ENCODE measurements at places on chromosomes 2 and 18.

DNA sequence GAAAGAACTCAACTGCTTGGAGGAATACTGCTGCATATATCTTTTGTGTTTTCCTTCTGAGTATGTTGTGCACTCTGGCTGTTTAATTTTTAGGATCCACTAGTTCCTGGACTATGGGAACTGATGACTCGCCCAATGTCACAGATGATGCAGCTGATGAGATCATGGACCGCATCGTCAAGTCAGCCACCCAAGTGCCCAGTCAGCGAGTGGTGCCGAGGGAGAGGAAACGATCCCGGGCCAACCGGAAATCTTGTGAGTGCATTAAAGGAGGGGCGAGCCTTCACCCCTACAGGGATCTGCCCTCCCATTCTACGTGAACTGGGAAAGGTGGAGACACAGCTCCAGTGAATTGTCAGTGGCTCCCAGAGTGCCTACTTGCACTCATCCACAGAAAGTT lies 59.6 kb downstream of the TPGS2 start:
- DNase-seq: peak; percentile 67

DNA sequence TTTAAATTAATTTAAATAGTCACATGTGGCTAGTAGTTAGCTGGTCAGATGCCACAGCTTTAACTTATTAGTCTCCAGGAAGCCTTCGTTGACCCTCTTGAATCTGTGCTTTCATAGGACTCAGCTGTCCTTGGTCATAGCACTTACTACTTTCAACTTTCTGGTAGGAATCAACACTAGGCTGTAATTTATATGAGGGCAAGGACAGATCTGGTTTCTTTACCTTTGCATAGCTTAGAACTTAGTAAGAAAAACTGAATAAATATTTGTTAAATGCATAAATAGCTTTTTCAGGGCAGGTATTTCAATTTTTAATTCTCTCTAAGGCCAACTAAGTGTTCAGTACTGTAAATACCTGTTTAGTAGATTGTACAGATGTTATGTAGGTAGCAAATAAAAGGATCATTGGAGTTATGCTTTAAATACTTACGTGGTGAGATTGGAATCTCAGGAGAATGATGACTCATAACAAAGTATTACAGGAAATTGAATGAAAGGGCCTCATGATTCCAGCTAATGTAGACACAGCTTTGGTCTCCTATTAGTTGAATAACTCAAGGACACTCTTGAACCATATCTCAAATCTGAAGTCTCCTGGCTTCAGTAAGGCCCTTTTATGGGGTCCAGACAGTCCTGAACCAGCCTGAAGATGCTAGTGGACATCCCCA lies 2.6 kb downstream of the CLIP4 start:
- DNase-seq: peak; percentile 76

DNA sequence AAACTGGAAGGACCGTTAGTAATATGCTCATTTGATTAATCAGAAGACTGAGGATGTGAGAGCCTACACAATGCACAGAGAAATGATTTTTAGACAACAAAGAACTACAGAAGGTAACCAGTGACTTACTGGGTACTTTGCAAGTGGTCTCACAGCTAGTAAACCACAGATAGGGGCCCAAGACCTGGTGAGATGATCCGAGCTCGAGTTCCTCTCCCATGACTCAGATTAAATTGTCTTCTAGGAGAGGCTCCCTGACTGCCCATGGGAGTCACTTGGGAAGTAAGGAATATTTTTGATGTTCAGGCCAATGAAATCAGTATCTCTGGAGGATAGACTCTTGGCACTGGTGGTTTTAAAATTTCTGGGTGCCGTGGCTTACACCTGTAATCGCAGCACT lies 220.2 kb downstream of the CLIP4 start:
- no peak for DNase-seq

GRCh38 chr18:23204589-23205235 lies 69.4 kb downstream of the CABLES1 start:
- no peak for DNase-seq

DNA sequence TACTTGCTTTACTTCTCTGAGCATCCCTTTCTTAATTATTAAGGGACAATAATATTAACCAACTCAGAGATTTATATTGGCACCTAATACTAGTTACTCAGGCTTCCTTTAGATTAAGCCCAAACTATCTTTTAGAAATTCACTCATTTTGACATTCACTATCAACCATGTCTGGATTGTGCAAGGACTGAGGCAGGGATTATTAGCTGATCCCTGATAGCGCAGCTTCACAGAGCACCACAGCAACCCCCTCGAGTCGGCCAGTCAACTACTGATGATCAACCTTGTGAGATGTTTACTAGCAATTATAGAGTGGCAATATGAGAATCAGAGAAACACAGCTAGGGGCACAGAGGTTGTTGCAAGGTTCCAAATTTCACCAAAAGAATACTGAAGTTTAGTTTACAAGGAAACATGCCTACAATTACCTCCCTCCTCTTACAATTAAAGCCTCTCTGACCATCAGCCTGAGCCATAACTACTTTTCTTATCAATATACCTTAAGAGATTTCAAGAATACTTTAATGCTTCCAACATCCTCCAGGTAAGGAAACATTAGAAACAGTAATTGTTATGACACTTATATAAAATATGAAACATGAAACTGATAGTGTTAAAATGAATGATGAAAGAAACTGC lies 191.6 kb downstream of the TCF4 start:
- no peak for DNase-seq

- DNase-seq: no peak
These were observed 11.5 kb upstream of the IL1A start for GRCh38 chr2:112795774-112796173.

GRCh38 chr2:119688616-119689015 lies 9.6 kb downstream of the TMEM177 start:
- DNase-seq: no peak

DNA sequence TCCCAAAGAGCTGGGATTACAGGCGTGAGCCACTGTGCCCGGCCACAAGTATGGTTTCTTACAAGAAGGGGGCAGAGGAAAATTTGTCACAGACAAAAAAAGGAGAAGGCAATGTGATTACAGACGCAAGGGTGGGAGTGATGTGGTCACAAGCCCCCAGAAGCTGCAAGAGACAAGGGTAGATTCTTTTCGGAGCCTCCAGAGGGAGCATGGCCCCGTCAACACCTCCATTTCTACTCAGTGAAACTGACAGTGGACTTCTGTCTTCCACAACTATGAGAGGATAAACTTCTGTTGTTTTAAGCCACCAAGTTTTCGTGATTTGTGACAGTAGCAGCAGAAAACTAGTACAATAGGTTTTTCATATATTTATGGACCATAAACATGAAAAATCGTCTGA lies 2.1 kb upstream of the TCF7L1 start:
- DNase-seq: peak; percentile 36

- DNase-seq: no peak
These were observed 259.1 kb downstream of the LNPK start for GRCh38 chr2:175743011-175743410.

- DNase-seq: no peak
These were observed 10.9 kb upstream of the TNP1 start for GRCh38 chr2:216870508-216871332.

- DNase-seq: no peak
These were observed 21.2 kb downstream of the ATIC start for GRCh38 chr2:215332872-215333595.

DNA sequence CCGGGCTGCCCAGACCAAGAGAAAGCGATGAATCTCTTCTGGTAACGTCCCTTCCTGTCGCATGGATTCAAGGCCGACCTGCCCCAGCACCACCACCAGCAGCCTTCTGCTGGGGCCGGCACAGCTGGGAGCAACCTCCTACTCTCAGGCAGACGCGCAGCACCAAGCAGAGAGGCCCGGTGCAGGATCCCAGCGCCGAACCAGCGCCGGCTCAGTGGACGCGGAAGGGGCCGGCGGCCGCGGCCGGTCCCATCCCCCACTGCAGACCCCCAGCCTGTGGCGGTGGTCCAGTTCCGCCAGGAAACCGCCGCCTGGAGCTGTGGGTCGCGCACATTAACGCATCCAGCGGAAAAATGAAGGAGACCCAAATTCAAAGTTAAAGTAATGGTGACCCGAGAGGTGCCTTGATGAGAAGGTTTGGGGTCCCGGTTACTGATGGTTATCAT lies 525 bp upstream of the MAL start:
- DNase-seq: no peak

GRCh38 chr2:62854600-62855514 lies 149.3 kb downstream of the EHBP1 start:
- no peak for DNase-seq

DNA sequence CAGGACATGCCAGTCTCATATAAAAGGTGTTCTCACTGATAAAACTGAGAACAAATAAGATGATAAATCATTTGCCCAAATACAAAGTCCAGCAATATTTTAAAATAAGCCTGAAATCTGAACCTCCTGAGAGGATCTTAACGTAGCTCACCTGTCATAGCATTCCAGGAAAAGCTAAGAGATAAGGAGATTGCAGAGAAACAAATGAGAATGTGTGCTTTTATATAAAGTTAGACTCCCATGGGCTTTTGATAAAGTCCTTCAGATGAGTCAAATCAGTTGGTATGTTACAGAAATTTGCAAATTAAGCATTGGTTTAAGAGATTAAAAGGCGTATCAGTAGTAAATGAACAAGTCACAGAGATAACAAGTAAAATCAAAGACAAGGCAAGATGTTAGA lies 452.9 kb upstream of the CHAC2 start:
- no peak for DNase-seq

DNA sequence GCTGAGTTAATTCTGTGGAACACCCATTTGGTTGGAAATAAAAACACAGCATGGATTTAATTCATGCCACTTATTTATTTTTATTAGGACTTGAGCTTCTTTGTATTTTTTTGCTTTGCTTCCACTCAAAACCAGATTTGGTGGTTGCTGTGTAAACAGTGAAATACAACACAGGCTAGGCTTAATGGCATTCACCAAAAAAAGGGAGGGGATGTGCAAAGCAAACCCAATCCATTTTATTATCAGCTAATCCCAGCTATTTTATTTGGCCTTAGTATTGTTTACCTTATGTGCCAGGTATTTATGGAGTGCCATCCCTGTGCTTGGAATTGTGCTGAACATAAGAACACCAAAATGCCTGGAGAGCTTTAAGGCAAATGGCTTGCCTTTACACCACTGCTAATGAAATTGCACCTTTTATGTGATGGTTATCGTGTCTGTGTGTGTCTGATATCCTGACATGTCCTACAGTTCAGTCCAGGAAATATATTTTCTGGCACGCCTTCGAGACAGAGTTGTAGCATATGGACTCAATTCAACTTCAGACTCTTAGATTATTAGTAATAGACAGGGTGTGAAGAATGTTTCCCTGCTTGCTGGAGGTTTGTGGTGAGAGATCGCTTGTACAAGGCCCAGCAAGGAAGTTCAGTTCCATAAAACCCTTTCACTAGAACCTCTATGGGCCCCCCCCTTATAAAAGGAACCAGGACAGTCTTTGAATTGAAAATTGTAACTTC lies 99.6 kb downstream of the PRPF40A start:
- DNase-seq: no peak

GRCh38 chr2:62339413-62339812 lies 143.5 kb downstream of the B3GNT2 start:
- no peak for DNase-seq

- DNase-seq: peak; percentile 44
These were observed 3.4 kb downstream of the ZEB2 start for GRCh38 chr2:144516411-144516980.

- DNase-seq: no peak
These were observed 101.2 kb downstream of the PTPN4 start for GRCh38 chr2:119860924-119861323.

DNA sequence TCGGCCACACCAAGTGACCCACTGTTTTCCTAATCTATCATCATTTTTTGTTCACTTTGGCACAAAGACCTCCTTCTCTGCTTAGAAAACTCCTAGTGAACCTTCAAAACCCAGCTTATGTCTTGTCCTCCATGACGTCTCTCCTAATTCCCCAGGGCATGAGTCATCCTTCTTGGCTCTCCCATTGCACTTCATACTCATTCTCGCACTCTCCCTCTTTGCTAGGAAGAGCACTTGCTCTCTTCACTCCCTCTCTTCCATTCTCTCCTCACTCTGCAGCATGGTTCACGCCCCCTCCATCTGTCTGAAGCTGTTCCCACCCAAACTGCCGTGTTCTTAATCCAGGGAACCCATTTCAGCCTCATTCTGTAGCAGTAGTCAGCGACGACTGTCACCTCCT lies 103.9 kb downstream of the MRO start:
- peak; percentile 22 for DNase-seq

DNA sequence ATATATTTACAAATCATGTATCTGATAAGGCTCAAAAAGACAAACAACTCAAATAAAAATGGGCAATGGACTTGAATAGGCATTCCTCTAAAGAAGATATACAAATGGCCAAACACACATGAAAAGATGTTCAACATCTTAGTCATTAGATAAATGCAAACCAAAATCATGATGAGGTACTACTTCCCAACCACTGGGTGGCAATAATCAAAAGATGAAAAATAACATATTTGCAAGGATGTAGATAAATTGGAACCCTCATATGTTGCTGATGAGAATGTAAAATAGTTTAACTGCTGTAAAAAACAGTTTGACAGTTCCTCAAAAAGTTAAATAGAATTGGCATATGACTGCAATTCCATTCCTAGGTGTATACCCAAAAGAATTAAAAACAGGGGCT lies 132.3 kb downstream of the TTC32 start:
- DNase-seq: peak; percentile 48

DNA sequence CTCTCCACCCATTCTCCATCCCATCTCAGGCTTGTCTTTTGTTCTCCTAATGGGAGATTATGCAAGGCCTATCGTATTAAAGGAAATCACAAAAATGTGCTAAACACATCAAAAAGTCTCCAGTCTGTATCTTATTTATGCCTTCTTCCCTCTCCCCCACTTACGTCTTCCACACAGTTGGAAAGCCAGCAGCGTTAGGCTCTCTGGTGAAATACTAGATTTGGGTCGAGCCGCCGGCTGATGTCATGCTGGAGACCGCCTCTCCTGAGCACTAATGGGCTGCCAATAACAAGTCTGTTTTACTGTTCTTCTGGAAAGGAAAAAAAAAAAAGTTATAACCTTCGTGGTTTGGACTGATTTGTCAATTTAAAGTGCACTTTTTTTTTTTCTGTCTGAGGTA lies 182.7 kb upstream of the SIX2 start:
- no peak for DNase-seq

GRCh38 chr2:221050020-221050795 lies 521.9 kb downstream of the EPHA4 start:
- DNase-seq: no peak

GRCh38 chr2:63792530-63792929 lies 49.2 kb upstream of the UGP2 start:
- peak; percentile 96 for DNase-seq

Data from RPMI7951 (cell line).